Memory B cell (primary cell): ENCODE measurements at places on chromosomes 12 and 14.

DNA sequence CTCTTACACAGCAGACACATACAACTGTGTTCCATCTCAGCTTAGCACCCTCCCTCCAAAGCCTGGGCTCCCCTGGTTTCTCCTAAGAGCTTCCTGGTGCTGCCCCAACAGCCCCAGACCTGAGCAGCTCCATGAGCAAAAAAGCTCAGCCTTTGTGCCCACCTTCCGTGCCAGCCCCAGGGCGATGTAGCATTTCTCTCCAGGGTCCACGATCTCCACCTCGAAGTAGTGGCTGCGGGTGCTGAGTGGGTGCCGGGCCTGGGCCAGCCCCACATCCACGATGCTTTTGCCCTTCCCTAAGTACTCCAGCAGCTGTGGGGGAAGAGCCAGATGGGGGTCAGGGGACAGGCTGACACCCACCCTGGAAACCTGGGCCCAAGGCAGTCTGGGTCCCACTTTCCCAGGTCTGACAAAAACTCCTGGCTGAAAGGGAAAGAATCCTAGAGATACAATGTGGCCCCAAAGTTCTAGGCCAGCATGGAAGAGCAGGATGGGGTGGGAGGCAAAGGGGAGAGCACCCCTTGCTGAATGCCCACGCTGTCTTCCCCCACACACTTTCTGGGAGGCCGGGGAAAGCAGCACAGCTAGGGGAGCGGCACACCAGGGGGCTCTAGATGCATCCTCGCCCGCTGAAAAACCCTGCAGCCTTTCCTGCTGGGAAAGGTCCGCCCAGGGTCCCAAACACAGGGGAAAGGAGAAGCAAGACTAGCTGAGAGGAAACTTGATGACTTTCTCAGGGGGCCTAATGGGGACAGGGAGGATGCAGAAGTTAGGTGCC, 11.0 kb downstream of the SPRYD3 start:
- no peak for DNase-seq

- DNase-seq = no peak
Observed at GRCh38 chr12:51345681-51346080, 798 bp downstream of the CELA1 start.

- peak; percentile 44 for DNase-seq
Observed at GRCh38 chr14:66508846-66509621, 1.1 kb downstream of the GPHN start.

GRCh38 chr12:128693771-128694170, 130.0 kb downstream of the SLC15A4 start:
- no peak for DNase-seq

GRCh38 chr14:76940021-76940760, 88.3 kb downstream of the IRF2BPL start:
- no peak for DNase-seq

GRCh38 chr14:49702725-49703124, 9.8 kb downstream of the KLHDC1 start:
- DNase-seq = no peak

DNA sequence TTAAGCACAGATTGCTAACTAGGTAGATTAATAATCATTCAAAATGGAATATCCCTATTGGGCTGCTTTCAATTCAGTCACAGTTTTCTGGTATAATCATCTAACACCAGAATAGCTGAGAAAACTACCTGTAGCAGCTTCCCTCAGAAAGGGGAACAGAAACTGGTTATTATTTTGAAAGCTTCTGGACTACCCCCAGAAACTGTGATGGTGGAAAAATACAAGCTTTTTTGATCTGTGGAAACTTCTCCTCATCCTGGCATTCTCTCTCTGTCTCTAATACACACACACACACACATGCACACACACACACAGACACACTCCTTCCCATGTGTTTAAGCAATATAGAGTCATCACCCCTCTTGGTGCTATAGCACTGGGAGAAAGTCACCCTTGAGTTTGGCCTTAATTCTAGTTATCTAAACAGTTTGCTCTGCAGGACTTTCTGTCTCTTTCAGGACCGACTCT, 251.5 kb upstream of the LMO3 start:
- DNase-seq = no peak

DNA sequence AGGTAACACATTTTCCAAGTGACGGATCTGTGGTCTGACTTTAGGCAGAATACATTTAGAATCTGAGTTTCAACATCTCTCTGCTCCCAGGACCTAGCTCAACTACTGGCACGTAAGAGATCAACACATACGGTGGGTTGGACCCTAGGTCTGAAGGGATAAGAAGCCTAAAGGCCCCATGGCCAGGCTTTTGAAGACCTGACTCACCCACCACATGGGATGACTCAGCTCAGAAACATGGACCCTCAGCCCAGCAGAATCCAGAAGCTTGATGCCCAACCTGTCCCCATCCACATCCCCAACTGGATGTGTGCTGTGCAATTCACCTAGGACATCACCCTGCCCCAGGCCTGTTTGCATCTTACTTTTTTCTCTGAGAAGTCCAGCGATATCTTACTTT, 770.2 kb downstream of the BCL11B start:
- DNase-seq = no peak

DNA sequence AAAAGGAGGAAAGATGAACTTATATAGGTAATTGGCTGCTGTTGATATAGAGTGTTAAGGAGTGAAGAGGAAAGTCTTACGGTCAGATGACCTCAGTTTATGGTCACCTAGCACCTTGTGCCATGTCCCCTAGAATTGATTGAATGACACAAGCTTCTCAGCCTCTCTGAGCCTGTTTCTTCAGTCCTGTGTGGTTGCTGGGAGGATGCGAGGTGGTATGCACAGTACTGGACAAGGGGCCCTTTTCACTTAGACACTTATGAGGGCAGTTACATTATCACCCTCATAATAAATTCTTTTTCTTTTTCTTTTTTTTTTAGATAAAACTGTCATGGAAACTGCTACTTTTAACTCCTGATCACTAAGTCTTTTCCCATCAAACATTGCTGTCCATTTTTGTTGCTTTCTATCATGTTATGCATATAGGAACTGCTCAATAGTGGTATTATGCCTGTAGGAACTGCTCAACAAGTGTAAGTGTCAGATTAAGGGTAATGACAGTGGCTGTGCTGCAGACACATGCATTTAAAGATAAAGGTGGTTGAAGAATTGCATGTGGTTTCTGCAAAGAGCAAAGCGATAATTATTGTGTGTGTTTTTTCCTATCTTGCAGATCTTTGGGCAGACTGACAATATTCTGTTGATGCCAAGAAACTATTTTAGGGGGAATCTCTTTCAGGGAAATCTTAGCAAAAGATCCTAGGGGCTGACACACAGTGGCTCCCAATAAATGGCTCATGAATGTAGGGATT, 11.6 kb downstream of the ANO6 start:
- DNase-seq = no peak

- no peak for DNase-seq
Observed at GRCh38 chr12:113397497-113398197, 6.0 kb downstream of the SDS start.

GRCh38 chr14:39957290-39957689, 525.1 kb upstream of the FBXO33 start:
- no peak for DNase-seq

DNA sequence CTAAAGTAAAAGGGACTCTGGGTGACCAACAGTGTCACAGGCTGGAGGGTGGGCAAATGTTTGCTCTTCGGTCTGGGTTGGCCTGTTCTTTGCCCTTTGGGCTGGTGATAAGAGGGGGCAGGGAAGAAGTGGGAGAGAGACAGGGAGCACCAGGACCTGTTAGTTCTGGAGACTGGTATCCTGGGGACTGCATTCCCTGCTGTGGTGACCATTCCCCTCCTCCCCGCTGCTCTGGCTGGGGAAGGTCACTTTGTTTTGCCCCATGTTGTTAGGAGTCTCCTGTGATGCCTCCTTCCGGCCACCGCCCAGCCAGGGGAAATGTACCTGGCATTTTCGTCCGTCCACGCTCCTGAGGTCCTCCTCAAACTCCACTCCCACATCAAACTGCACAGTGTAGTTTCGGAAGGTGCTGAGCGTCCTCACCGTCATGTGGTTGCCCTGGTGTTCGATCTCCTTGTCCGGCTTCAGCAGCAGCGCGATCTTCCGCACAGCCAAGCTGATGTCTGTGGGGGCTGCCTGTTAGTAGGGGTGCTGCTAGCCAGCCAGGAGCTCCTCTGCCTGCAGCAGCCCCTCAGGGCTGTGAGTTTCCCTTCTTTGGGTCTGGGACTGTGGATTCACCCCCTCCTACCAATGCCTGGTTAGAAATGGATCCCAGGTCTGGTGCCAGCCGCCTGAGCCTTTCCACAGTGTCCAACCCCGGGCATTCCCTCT, 618 bp downstream of the RBP5 start:
- DNase-seq = no peak

DNA sequence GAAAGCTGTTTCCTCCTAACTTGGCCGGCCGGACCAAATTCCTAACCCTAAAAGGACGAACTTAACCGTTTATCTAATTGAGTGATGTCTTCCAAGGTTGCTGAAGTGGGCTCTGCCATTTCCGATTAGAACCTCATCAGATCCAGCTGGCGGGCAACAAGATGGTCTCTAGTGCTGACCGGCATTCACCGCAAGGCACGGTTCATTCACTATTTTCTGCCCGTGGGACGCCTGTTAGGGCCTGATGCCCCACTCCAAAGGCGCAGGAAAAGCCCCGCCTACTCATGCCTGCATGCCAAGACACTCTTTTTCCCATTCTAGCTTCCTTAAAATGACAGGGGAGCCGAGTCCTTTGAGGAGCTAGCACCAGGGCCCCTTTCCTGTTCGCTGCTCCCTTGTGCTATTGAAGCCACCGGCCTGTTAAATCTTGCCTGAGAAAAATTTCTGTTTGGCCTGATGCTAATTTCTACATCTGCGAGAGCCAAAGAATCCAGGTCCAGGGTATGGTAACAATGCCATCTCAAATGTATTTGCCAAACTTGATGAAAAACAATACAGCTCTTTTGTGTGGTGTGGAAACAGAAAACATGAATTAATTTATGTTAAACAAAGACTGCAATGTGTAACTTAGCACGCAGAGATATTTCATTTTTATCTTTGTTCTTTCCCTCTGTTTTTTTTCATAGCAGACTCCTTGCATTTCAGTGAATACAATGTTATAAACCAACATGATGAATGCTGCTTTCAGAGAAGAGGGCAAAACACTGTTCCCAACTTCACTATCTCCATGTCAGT, 1071.2 kb upstream of the USP15 start:
- no peak for DNase-seq

- no peak for DNase-seq
Observed at GRCh38 chr12:62578726-62579125, 112.1 kb downstream of the MON2 start.

DNA sequence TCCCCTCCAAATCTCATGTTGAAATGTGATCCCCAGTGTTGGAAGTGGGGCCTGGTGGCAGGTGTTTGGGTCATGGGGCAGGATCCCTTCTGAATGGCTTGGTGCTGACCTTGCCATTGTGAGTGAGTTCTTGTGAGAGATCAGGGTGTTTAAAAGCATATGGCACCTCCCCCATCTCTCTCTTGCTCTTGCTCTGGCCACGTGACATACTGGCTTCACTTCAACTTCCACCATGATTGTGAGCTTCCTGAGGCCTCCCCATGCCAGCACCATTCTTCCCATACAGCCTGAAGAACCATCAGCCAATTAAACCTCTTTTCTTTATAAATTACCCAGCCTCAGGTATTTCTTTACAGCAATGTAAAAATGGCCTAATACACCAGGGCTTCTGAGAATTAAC, 79.8 kb upstream of the C14orf132 start:
- DNase-seq = no peak

- DNase-seq = no peak
Observed at GRCh38 chr12:55721601-55722213, 1.5 kb downstream of the RDH5 start.

DNA sequence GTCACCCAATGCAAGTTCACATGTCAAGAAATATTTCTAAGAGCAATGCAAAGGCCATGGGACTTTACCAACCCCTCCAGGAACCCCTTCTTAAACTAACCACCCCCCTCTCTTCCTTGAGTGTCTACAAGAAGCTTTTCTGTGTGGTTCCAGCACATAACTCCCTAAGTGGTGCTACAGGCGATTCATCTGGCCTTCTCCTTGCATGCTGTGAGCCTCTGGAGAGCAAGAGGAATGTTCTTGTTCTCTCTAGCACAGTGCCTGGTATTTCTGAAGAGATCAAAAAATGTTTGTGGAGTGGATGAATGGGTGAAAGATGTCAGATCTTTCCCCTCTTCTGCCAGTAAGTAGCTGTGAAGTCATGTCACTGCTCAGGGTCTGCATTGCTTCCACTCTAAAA, 5.9 kb upstream of the RNASE12 start:
- no peak for DNase-seq

- DNase-seq = no peak
Observed at GRCh38 chr12:116010467-116010866, 267.0 kb downstream of the MED13L start.

GRCh38 chr12:70840656-70841350, 79.7 kb downstream of the PTPRR start:
- no peak for DNase-seq

DNA sequence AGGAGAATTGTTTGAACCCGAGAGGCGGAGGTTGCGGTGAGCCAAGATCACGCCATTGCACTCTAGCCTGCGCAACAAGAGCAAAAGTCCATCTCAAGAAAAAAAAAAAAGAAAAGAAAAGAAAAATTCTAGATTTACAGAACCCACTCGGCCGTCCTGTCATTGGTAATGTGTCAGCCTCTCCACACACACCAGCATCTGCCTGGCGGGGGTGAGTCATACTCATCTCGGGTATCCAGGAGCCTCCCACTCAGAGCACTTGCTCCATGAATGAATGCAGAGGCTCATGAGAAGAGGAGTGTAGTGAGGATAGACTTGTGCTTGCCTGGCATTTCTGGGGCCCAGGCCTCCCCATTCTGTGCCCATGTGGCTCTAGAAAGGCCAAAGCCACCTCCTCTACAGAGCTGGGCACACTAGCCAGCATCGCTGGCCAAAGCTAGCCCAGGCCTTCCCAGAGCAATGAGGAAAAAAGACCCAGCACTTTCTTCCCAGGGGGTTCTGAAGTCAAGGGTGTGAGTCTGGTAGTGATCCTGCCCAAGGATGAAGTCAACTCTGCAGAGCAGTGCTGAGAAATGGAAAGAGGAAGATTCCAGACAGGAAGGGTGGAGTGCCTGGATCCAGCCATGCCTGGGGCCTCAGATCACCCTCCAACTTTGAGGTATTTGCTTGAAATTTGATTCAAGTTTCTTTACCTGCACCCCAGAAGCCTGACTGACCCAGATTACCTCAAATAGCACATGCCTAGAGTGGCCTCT, 31.2 kb upstream of the KLC1 start:
- DNase-seq = no peak

DNA sequence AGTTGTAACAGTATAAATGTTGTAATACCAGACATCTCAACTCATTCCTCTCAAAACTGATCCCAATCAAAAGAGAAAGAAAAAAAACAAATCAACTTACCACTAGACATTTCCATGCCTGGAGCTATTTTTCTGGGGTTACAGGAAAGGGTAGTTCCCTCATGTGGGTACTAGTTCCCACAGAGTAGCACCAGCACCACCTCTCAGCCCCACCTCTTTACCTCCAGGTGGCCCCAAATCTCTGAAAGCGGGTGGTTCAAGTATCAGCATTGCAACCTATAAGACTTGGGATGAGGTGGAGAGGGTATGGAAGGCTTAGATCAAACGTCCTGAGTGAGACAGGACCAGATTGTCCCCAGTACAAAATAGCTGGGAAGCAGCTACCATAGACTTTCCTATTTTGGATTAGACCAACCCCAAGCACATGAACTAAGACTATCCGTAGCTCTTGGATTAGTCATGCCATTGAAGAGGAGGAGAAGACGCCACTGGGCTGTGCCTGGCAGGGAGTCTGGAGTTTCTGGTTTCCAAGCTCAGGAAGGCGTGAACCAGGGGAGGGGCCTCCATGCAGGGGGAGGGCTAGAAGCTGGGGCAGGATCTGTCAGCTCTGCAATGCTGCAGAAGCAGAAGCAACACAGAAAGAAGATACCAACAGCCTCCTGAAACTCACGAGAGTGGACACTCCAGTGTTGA, at the start of gene SLC39A2:
TSS of gene SLC39A2 (plus strand) at position 620 of the 693 bp plus-strand sequence. CDS start 154 bp downstream, outside the sequence.
- no peak for DNase-seq
